ENCODE measurements at places on chromosomes 7 and 10.
A peak's percentile ranks its signal among the peaks of the same experiment; 100 is the strongest.

DNA sequence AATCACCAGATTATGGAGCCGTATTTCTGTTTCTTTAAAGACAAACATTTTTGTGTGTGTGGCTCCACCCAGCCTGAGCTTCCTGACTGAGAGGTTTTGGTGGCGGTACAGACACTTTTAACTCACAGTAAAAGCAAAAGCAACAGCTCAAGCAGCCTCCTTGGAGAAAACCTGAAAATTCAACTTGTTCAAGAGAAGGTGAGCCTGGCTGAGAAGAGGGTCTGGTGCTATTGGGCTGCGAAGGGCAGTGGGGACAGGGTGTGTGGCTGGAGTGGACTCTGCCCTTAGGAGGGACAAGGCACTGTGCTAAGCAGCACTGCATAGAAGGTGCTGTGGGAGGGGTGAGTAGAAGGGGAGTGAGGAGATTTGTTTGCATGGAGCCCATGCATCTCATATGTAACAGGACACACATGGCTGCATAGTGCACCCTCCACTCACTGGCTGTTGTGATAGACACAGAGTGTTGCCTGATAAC, at the start of gene GIMAP7:
TSS of gene GIMAP7 (plus strand) at position 125 of the 475 bp plus-strand sequence. CDS start 5,103 bp downstream, outside the sequence.
- peak; percentile 83 for DNase-seq

GRCh38 chr7:99371376-99371920, 3.1 kb upstream of the ARPC1B start:
- no peak for DNase-seq

- no peak for DNase-seq
Measured at GRCh38 chr7:82430500-82431465, 12.8 kb downstream of the CACNA2D1 start.

- DNase-seq = no peak
Measured at GRCh38 chr7:111508387-111508786, 53.9 kb downstream of the IMMP2L start.

GRCh38 chr7:39721919-39722597, 98.7 kb downstream of the RALA start:
- DNase-seq = no peak

- DNase-seq = no peak
Measured at GRCh38 chr10:52615756-52616394, 156.7 kb downstream of the MBL2 start.

- no peak for DNase-seq
Measured at GRCh38 chr7:50706469-50706937, 76.2 kb downstream of the GRB10 start.

- DNase-seq = peak; percentile 8
Measured at GRCh38 chr7:77903597-77903996, 105.0 kb downstream of the PHTF2 start.

DNA sequence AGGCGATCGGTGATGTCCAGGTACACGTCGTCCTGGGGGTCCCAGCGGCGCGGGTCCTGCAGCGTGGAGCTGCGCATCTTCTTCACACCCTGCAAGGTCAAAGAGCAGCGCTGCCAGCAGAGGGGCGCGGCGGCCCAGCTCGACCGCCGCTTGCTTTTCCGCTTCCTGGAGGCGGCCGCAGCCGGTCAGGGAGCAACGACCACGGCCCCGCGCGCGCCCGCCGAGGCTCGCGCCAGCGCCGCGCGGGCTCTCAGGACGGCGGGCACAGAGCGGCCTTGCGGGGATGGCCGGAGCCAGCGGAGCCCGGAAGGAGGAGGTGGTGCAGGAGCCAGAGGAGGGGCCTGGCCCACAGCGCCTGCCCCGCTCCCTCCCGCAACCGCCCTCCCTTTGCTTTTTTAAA, 76.4 kb upstream of the CDC14C start:
- DNase-seq = no peak

- no peak for DNase-seq
Measured at GRCh38 chr7:79979437-79979836, 155.2 kb upstream of the GNAI1 start.

DNA sequence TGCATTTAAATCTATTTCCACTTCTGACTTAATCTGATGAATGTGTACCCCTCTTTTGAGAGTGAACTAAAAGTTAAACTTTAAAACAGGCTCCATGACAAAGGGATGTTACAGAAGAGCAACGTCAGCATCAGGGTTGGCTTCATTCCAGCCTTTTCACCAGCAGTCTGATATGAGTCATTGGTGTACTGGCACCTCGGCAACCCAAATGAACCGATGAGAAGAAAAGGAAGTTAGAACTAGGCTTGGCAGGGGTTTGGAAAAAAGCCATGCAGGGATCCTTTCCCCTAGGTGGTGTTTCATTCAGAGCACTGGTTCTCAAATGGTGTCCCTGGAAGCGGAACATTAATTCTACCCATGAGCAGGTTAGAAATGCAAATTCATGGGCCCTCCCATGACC, 53.6 kb downstream of the SEC61G start:
- no peak for DNase-seq

- no peak for DNase-seq
Measured at GRCh38 chr10:132793871-132794849, 8.2 kb upstream of the NKX6-2 start.

DNA sequence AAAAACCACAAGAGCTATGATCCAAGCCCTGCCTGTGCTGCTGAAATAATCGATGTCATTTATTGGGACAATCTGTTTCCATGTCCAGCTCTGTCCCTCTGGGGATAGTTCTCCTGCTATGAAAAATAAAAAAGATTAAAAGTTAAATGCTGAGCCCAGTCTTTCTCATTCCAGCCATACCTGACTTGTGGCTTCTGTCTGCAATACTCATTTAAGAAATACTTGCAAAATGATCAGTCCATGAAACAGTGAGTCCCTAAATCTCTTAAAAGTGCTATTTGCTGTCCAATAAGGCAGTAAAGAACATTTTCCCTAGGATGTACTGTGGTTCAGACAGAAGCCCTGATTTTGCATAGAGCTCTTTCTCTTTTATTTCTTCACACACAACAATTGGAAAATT, 91.7 kb downstream of the SLC16A9 start:
- no peak for DNase-seq

DNA sequence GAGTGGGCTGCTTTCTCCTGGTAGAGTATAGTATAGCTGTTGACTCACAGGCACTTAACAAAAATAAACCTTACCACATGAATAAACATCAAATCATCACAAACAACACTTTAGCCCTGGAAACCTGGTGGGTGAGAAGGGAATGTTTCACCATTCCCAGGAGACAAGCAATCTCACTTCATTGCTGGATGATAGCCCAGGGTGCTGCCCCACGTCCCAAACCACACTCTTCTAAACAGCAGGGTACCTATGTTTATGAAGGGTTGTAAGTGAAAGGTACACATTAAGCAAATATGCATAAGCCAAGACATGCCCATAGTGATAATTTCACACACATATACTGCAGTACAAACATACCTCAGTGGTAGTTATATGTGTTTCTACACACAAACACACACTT, 276.2 kb downstream of the FGFR2 start:
- DNase-seq = no peak

DNA sequence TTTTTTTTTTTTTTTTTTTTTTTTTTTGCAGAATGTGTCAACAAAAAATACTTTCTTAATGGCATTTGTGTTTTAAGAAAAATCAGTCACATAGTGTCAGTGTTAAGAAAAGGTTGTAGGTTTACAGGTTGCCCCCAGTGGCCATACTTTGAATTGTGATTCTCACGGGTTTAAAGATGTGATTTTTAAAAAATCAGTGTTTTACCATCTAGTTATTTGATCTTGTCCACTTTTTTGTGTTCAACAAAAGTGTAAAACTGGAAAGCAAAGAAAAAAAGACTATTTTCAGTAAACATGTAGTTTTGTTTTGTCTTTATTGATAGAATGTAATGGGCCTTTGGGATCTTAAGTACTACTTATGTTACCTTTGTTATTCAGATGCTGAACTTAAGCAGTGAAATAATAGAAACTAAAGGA, 25.7 kb downstream of the SUV39H2 start:
- DNase-seq = peak; percentile 50

DNA sequence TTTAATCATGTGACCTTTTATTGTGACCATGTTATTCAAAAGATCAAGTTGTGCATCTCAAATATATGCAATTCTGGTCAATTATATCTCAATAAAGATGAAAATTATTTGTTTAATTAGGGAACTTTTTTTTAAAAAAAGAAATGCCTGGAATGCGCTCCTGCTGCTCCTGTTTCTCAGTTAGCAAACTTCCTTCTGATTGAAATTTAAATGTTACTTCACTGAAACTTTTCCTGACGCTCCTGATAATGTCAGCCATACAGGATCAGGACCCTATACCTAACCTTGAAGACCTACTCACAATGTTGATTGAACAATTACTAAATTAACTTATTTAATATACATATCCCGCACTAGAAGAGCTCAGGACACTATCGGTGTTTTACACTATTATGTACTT, 190.4 kb downstream of the MACC1 start:
- DNase-seq = no peak

DNA sequence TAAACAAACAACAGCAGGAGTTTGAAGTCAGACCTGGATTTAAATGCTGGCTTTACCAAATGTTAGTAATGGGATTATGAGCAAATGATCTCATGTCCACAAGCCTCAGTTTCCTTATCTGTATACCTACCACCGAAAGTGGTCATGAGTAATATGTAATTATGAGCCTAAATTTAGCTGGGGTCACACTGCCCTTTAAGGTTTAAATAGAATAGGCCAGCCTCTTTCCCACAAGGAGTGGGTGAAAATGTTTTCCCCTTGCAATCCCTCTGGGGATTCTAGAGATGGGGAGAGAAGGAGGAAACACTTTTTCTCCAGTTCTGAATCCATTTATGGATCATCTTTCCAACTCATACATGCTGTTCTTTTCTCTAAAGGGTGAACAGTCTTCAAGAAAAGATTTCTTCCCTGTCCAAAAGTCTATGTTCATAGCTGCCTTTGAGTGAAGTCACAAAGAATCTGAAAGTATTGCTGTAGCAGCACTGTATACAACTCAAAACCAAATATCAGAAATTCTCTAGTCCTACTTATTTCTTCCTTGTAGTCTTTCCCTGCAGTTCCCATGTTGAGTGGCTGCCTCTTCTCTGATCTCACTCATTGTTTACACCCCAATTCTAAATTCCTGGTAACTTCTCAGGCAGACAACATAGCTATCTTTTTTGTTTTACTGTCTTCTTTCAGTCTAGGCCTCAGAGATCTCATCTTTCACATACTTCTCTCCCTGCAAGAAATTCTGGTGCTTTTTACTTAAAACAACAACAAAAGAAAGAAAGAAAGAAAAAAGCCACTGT, 7.4 kb upstream of the TSPAN12 start:
- no peak for DNase-seq

- DNase-seq = no peak
Measured at GRCh38 chr10:28508304-28508925, 24.5 kb upstream of the WAC start.

DNA sequence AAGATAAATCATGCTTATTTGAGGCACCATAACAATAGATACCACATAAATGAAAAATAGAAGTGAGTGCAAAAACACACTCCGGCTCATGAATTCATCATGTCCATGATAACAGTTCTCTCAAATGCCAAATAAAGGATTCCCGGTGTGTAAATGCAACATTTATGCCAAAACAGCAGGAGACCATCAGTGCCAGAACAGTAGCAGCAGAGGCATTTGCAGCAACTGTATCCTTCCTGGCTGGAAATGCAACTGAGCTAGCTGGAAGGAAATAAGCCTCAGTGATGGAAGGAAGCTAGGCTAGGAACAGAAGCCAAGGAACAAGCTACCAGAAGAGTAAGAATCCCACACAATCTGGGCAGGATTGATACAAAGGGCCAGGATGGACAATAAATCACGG, 79.9 kb upstream of the THSD7A start:
- no peak for DNase-seq

DNA sequence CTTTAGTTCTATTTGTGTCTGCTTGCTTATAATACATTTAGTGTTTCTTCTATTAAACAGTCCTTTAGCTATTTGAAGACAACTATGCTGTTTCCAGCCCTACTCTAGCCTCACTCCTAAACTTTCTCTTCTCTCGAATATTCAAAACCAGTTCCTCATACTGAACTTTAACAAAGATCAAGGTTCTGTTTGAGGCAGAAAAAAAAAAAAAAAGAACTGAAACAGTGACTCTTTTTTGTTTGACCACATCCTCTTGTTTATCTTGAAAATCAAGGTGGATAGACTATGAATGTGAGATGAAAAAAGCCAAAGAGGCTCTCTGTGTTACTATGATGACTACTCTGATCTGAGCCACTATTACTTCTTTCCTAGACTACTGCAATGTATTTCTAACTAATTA, 154.3 kb downstream of the ZNF365 start:
- peak; percentile 61 for DNase-seq

DNA sequence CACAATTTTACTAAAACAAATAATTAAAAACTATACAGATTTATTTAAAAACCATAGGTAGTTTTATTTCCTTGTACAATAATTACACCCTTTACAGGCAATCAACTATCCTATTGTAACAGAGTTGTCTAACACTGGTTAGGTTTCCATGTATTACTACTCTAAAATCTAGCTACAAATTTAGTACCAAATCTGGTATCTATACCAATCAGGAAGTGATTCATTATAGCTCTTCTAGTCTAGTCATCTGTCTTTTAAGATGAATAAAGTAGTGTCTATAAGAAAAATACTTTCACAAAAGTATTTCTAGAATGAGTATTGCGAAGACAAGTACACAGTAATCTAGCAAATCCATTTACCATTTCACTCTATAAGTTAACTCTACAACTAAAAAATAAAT, 16.9 kb downstream of the ZNF800 start:
- DNase-seq = no peak

- no peak for DNase-seq
Measured at GRCh38 chr7:80150611-80151273, 16.1 kb downstream of the GNAI1 start.

GRCh38 chr7:41882256-41882655, 179.4 kb upstream of the INHBA start:
- DNase-seq = no peak

DNA sequence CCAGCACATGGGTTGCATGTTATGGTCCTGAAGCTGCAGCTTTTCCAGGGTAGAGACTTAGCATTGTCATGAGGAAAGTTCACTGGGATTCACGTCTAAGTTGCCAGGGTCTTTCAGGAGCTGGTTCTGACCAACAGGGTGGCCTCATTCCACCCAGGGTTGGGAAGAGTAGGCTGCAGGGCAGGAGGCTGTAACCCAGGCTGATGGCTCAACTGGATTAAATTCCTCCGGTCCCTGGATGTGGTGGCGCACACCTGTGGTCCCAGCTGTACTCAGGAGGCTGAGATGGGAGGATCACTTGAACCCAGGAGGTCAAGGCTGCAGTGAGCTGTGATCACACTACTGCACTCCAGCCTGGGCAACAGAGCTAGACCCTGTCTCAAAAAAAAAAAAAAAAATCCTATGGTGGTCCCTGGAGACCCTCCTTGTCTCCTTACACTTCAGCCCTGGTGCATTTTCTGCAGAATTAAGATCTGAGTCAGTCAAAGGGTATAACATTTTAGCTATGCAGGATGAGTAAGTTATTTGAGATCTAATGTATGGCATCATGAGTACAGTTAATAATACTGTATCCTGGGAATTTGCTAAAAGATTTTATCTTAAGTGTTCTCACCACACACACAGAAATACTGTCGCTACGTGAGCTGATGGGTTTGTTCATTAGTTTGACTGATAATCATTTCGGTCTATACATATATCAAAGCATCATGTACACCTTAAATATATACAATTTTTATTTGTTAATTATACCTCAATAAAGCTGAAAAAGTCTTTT, 44.0 kb downstream of the ASB13 start:
- DNase-seq = no peak

- no peak for DNase-seq
Measured at GRCh38 chr10:58675321-58675720, 162.6 kb downstream of the BICC1 start.

All from CD4-positive, alpha-beta T cell treated with Interleukin-17A for 1 hour (primary cell).